ENCODE measurements at places on chromosomes 2 and 18.

GRCh38 chr18:61900504-61901281, 7.9 kb upstream of the RNF152 start:
- no peak for DNase-seq

DNA sequence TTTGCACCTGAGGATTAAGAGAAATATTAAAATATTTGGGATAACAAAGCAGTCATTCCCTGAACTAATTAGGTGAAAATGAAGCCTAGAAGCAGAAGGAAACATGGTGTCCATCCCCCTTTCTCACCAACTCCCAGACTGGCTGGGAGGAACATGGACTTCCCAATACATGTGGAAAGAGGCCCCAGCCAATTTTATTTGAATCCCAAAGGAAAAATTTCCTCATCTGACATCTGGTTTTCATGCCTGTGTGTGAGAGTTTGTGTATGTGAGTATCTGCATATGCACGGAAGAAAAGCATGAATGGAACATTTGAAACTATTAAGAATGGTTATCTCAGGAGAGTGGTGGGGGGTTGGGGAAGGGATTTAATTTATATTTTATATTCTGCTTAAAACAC, 84.3 kb downstream of the COPS8 start:
- no peak for DNase-seq

DNA sequence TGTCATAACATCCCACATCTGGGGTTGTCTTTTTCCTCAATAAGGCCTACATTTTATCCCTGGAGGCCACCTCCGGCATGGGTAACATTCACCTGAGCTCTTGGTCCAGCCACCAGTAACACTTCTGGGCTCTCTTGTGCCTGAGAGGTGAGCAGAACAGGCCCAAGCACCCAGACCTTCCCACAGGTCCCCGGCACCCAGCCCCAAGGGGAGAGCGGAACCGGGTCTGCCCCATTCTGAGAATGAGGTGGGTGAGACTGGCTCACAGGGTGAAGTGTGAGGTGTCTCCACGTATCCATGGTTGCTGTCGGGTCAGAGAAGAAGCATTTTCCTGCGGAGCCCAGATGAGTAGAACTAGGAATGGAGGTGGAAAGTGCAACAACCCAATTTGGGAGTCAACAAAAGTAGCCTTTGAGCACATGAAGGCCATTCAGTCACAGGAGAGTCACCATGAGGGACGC, 496.7 kb upstream of the MYT1L start:
- DNase-seq = no peak

- no peak for DNase-seq
Measured at GRCh38 chr2:15547115-15547876, 13.8 kb downstream of the NBAS start.

GRCh38 chr2:128433911-128434550, 115.4 kb upstream of the HS6ST1 start:
- no peak for DNase-seq

DNA sequence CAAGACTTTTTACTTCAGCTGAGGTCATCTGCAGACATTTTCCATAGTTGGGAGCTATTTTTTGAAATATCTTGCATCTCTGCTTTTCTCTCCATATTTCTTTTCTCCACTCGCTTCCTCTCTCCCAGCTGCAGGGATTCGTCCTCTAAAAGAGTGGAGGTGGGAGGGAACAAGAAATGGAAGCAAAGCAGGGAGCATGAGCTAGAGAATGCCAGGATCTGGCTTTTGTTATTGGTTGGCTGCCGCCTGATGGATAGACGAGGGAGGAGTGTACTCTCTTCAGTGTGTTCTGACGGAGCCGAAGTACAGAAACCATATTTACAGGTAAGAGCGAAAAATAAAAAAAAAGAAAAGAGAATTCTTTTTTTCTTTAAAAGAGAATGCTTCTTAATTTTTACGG, at the start of gene CSRNP3:
Gene CSRNP3 (plus strand): TSS at position 282 of the 400 bp plus-strand sequence. CDS start 125,368 bp downstream, outside the sequence.
- peak; percentile 91 for DNase-seq

- DNase-seq = no peak
Measured at GRCh38 chr2:95344656-95345055, 47.5 kb downstream of the KCNIP3 start.

DNA sequence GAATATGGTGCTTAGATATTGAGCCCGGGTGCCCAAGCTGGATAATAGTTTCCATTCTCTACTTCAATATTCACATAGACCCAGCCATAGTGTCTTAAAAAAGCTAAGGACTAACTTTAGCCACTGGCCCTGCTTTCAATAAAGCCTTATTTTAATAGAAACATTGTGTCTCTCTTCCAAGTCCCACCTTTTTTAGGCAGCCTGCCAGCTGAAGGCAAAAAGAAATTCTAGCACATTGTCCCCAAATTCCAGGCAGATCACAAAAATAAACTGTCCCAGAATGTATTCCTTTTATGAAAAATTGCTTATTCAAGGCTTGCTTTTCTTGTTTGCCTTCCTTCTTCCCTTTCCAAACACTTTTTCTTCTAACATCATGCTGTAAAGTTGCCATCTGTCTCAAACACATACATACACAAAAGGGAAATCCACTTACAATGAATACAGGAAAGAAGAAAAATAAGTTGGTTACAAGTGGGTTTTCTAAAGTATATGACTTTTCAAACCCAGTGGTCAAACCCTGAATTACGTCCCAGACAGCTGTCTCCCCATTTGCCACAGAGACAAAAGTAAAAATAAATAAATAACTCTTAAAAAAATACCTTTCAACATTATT, 778.5 kb downstream of the BCL11A start:
- DNase-seq = peak; percentile 8

Data from HAP-1 (cell line).